ENCODE measurements at places on chromosomes 2 and 18.

DNA sequence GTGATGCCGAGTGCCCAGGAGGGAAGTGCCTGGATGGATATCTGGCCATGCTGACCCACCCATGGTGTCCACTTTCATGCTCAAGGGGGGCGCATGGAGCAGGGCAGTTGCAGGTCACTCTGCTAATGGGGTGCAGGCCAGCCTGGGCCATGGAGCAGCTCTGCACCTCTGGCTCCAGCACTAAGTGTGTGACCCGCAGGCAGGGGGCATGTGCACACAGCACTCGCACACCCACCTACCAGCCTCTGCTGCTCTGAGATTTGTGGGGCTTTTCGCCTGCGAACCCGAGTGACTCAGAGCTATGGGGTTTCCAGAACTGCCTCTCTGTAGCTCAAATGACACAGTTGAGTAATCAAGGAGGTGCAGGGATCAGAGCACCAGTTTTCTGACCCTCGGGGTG, 66.2 kb downstream of the CYP26B1 start:
- no peak for DNase-seq

DNA sequence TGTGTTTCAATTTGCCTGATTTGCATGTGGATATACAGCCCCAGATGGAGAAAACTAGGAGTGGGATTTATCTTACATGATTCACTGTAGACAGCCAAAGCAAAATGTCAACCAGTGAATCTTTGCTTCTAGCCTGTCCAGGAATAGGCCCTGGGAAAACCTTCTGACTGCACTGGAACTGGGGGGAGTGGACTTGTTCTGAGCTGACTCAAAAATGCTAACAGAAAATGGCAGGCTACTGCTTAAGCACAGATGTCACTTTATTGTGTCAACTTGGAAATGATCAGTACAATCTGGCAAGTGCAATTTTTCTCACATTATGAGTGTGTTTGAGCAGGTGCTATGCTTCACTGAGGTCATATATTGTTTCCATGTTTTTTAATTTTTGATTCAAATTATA, 593.7 kb downstream of the NRXN1 start:
- DNase-seq: no peak

DNA sequence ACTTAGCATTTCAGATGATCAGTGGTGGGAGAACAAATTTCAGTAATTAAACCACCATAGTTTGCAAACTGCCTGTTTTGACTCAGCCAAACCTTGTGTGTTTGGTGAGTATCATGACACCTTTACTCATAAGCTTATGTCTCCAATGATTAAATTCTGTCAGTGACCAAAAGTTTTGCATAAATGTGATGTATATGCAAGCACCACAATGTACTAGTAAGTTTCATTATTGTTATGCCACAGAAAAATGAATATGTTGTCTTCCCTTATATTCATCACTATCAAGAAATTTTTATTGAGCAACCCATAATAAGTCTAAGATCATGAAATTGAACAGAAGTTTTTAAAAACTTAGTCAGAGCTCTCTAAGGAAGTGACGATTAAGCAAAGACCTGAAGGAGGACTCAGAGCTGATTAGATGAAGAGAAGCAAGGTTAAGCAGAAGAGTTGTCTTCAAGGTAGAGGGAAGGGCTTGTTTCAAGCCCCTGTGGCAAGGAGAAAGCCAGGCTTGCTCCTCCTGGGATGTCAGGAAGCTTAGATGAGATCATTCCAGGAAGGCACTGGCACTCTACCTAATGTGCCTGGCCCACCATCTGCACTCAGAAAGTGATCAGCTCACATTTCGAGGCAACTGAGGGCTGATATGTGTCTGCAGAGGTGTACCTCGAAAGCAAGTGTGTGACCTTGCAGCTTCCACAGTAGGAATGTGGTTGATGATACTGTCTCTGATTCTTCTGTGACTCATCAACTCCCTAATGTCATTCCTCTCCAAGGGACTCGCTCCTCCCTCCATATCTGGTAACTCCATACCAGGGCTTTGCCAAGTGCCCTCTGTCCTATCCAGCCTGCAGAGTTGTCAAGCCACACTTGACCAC, 54.7 kb downstream of the KCTD18 start:
- no peak for DNase-seq

DNA sequence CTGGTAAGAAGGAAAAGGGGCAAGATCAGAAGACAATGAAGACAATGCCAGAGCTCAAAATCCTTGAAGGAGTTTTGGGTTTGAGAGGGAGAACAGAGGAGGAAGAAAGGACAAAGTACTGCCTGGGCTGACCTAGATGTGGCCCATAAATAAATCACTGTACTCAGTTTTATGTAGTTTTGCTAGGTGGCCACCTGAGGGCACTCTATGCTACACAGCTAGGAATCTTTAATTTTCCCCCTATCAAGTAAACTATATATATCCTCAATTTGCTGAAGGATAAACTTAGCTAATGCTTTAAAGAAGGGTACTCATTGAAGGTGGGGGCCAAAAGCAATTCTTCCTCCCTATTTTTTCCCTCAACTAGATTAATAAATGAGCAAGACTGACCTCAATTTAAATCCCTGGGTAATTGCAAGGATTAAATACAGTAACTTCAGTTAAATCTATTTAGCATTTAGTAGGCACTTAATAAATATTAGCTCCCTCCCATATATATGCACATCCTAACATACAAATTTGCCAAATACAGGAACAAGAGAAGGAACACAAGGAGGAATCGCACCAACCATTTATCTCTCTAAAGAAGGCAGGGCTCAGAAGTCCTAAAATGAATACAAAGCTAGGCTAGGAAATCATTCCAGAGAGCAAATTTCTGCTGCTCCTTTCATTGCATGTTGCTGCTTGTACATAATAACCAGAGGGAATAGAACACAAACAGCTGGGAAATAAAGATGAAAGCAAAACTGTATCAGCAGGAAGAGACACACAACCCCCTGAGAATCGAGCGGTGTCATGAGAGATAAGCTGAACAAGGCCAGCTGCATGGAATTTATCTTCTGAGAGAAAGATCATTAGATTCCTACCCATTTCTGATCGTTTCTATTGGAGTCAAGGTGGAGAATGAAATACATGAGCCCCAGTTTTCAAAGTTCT, 540.1 kb downstream of the NRXN1 start:
- peak; percentile 54 for DNase-seq

GRCh38 chr2:14678761-14679160, 46.2 kb downstream of the LRATD1 start:
- DNase-seq: no peak

DNA sequence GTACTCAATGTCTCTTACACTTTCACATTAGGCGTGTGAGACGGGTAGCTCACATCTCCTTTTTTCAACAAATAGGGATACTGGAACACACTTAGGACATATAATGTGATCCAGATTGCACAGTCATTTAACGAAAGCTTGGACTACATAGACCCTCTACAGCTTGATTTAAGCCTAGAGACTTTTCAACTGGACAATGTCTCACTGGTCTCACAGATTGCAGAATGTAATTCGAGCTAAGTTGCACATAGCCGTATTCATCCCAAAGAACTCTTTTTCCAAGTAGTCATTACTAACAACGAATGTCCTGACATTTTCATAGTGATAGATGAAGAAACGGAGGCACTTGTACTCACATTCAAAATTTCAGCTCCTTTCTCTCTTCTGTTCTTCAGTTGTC, 612.1 kb downstream of the ZEB2 start:
- no peak for DNase-seq

GRCh38 chr2:234496835-234497593, at the start of gene ARL4C:
TSS of gene ARL4C (minus strand) at chr2:234497081. CDS start at chr2:234496586, 495 bp downstream.
- peak; percentile 61 for DNase-seq

- no peak for DNase-seq
Observed at GRCh38 chr18:28529644-28530043, 352.7 kb upstream of the CDH2 start.

DNA sequence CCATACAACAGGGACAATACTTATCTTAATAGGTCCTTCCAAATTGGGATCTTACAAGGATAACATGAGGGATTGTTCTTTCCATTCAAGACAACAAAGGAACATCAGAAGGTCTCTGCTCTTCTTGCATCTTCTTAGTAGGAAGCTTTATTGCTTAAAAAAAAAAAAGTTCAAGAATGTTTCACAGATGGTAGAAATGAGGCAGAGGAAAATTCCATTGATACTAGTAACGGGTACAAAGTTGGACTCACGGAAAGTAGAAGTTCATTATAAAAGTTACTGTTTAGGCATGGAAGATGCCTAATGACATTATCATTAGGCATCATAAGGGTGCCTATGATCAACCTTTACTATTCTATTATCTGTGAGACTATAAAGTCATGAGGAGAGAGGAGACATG, 136.2 kb downstream of the LAMA3 start:
- DNase-seq: no peak

DNA sequence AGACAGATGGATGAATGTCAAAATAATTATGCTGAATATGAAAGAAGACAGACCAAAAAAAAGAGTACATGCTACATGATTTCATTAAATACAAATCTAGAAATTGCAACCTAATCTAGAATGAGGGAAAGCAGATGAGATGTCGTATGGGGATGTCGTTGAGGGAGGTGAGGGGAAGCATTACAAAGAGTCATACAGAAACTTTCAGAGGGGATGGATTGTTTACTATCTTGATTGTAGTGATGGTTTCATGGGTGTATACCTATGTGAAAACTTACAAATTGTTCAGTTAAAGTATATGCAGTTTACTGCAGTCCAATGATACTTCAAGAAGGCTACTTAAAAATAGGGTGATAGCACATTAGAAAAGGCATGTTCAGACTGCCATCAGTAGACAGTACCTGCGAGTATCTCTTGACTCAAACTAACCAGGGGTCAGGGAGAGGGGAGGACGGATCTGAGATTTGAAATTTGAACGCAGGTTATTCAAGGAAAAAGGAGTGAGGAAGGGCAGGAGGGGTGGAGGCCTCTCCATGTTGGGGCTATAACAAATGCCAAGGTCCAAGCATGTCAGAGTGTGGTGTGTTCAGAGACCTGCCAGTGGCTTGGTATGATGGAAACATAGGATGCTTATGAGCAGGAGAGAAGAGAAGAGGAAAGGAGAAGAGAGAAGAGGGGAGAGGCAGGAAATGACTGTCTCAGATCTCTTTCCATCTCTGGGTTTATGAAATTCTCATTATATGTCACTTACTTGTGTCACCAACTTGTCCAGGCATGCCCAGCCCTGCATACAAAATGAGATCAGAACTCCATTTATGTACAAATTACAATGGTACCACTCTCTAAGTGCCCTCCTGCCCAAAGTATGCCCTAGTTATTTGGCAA, 257.3 kb upstream of the CXCR4 start:
- DNase-seq: no peak

- DNase-seq: peak; percentile 53
Observed at GRCh38 chr2:100580367-100581276, 17.8 kb downstream of the PDCL3 start.

DNA sequence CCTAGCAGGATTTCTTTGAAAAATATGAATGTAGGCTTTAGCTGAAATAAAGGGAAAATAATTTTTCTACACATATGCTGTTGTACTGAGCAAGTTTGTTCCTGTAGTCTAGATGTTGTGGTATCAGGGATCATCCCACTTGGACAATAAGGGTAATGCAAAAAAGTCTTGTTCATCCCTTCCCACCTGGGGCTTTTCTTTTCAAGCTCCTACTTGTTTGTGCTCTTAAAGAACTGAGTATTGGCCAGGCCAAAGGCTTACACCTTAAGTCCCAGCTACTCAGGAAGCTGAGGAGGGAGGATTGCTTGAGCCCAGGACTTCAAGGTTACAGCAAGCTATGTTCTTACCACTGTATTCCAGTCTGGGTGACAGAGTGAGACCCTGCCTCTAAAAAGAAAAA, 35.5 kb downstream of the ZC3H6 start:
- no peak for DNase-seq

- no peak for DNase-seq
Observed at GRCh38 chr18:6058941-6059340, 163.6 kb upstream of the TMEM200C start.

DNA sequence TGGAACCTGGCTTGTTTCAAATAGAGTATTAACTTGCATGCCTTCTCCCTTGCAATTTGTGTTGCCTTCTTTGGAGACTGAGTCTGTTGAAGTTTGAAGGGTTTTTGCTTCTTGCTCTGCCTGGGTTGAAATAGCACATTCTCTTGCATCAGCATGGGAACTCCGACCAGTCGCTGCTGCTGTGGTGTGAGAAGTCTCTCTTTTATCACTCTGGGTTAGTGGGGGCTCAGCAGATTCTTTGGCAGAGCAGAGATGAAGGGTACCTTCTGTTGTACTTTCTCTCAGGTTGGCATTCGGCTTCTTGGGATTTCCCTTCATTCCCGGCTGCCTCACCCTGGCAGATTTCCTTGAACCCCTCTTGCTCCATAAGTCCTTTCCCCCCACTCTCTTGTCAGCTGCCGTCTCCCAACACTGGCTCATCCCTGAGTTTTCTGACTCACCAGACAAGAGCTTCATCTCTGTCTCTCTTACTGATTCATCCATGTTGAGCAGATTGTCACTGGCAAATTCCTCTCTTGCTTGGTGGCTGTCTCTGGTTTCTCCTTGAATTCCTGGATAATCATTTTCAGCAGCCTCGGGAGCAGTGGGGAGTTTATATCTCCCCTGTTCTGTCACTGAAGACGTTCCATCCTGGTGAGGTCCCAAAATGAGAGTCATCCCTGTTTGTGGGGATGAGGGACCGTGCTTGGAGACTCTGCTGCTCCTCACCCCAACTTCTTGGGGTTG, 49.9 kb downstream of the ALPK2 start:
- no peak for DNase-seq

DNA sequence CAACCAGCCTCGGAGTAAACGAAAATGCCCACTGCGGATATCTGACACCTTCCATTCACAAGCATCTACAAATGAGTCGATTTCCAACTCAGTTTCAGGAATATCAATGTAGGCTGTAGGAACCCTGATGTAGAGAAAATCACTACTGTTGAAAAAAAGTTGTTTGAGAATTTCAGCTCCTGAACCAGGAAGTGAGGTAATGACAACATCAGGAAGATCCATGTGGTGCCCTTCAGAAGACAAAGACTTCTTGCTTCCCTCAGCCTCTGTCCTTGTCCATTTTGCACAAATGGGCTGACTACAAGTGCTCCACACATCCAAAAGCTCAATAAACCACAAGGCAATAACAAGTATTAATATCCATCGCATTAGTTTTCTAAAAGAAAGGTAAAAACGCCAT, 4.7 kb downstream of the DSEL start:
- peak; percentile 79 for DNase-seq

- DNase-seq: no peak
Observed at GRCh38 chr2:168454737-168455644, 1.1 kb upstream of the CERS6 start.

- no peak for DNase-seq
Observed at GRCh38 chr2:61898810-61899209, 6.7 kb upstream of the COMMD1 start.
